ENCODE measurements at places on chromosomes 5 and 9. TPM values are rescaled to one million over a fixed set of nuclear protein-coding genes. Genes with fewer than 3 reads are reported as not detected.

DNA sequence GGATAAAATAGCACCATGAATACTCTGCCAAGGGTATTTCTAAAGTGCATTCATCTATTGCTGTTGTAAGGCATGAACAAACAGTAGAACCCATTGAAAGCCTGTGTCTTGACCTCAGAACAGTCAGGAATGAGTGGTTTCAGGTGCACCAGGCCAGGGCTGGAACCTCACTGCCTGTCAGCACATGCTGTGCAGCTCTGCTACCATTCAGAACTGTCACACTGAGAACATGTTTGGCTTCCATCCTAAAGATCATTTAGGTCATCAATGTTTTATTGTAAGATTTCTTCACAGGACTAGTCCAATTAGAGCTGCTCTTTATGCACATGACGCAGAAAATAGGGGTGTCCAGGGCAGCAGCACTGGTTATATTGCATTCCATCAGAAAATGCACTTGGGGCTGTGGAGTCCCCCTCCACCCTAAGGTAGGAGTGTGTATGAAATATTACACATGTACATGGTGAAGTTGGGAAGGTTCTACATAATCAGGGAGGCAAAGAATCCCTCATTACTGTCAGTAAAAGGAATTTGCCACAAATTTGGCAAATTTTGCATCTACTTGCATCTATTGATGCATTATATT lies 408.0 kb downstream of the CTNND2 start:
- no peak for DNase-seq

GRCh38 chr5:39513236-39513635 lies 88.5 kb upstream of the DAB2 start:
- no peak for DNase-seq

GRCh38 chr5:124180875-124181461 lies 565.5 kb downstream of the ZNF608 start:
- no peak for DNase-seq

ACOT12 gene
- total RNA-seq: not detected

SLC1A1 gene
- 1.1 TPM for total RNA-seq

CDH12 gene
- not detected for total RNA-seq
